ENCODE measurements at places on chromosomes 5 and 9.

- no peaks in the 10 kb centered on the region for H3K27me3 ChIP-seq
- no peaks in the 10 kb centered on the region for H3K4me1 ChIP-seq
- no peak overlapping the region for H3K4me3 ChIP-seq
- H3K36me3 ChIP-seq = no peaks in the 10 kb centered on the region
- ATAC-seq = no peak
- H3K27ac ChIP-seq = no peak overlapping the region
These were observed 70.3 kb upstream of the VCAN start for GRCh38 chr5:83401122-83401731.

DNA sequence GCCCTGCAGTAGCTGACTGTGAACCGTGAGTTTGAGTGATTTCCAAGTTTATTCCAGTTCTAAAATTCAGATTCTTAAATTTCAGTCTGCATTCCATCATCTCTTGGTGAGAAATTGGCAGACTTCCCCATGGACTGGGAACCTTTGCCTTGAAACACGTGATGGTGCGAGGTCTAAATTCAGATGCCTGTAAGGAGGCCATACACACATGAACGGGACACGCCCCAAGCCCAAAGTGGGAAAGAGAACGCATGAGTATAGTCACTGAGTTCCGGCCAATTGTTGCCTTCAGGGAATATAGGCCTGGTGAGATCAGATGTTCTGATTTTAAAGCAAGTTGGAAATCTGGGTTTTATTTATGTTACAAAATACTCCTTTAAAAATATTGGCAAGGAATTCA lies 1084.4 kb upstream of the WWC1 start:
- no peaks in the 10 kb centered on the region for H3K27me3 ChIP-seq
- no peak overlapping the region for H3K27ac ChIP-seq
- no peaks in the 10 kb centered on the region for H3K36me3 ChIP-seq
- no peak for ATAC-seq
- H3K4me1 ChIP-seq = no peaks in the 10 kb centered on the region

- no peak overlapping the region for H3K4me3 ChIP-seq
- peaks cover 11% of the 10 kb centered on the region for H3K27me3 ChIP-seq
- H3K4me1 ChIP-seq = no peaks in the 10 kb centered on the region
These were observed 96.6 kb downstream of the BRINP1 start for GRCh38 chr9:119272500-119273211.

GRCh38 chr9:121055642-121056143 lies 5.6 kb upstream of the C5 start:
- H3K4me3 ChIP-seq = no peak overlapping the region
- no peak for ATAC-seq
- H3K36me3 ChIP-seq = peaks cover 20% of the 10 kb centered on the region
- no peaks in the 10 kb centered on the region for H3K27me3 ChIP-seq
- H3K27ac ChIP-seq = no peak overlapping the region

- H3K36me3 ChIP-seq = no peaks in the 10 kb centered on the region
- no peaks in the 10 kb centered on the region for H3K27me3 ChIP-seq
- H3K4me3 ChIP-seq = no peak overlapping the region
These were observed 46.3 kb upstream of the CNTLN start for GRCh38 chr9:17088566-17088965.

GRCh38 chr9:16721972-16722371 lies 148.5 kb downstream of the BNC2 start:
- H3K4me3 ChIP-seq = no peak overlapping the region
- H3K27ac ChIP-seq = no peak overlapping the region
- peaks cover 9% of the 10 kb centered on the region for H3K27me3 ChIP-seq
- no peak for ATAC-seq
- H3K4me1 ChIP-seq = no peaks in the 10 kb centered on the region

DNA sequence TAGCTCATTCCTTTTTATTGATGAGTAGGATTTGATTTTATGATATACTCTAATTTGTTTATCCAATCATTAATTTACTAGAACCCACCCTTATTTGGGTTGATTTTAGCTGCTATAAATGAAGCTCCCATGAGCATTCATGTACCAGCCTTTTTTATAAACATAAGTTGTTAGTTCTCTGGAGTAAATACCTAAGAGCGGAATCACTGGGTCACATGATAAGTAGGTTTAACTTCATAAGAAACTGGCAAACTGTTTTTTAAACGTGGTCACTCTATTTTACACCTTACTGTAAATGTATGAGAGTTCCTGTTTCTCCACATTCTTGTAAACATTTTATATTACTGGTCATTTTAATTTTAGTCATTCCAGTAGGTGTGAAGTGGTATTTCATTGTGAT lies 364.6 kb downstream of the NPR3 start:
- H3K4me1 ChIP-seq = no peaks in the 10 kb centered on the region
- no peak overlapping the region for H3K27ac ChIP-seq
- H3K36me3 ChIP-seq = no peaks in the 10 kb centered on the region

DNA sequence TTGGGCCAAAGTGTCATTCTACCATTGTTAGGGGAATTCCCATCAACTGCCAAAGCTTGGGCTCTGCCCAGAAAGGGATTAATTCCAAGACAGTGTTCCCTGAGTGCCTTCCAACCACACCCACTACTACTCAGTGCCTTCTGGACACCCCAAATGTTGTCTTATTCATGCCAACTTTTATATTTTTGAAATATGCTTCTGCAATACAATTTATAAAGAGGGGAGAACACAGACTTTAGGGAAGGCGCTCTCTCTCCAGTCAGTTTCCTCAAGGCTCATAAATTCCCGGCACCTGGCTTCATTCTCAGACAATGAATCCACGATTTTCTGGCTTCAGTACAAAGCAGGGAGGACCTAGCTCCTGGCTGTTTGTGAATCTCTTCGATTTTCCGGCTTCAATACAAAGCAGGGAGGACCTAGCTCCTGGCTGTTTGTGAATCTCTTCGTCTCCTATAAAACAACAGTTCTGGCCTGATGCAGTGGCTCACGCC lies 120.1 kb upstream of the MYO10 start:
- no peak overlapping the region for H3K4me3 ChIP-seq
- no peaks in the 10 kb centered on the region for H3K27me3 ChIP-seq
- H3K27ac ChIP-seq = no peak overlapping the region
- H3K36me3 ChIP-seq = no peaks in the 10 kb centered on the region
- H3K4me1 ChIP-seq = no peaks in the 10 kb centered on the region
- ATAC-seq = no peak

DNA sequence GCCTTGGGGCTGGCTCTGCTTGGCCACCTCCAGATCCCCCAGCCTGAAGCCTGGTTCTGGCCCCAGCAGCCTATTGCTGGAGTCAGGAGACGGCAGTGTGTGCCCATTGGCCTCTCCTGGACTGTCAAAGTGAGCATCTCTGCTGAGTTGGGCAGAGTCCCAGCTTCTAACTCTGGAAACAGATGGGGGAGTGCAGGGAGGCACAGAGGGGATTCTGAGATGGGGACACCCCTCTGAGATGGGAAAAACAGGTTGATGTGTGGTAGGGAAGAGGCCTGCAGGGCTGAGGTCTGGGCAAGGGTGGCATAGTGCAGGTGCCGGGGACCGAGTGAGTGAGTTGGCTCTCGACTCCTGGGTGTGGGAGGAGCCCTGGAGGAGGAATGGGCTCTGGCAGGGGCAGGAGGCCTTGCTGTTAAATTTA lies 27.5 kb downstream of the PHF2 start:
- H3K4me1 ChIP-seq = peaks cover 52% of the 10 kb centered on the region
- no peak for ATAC-seq
- no peak overlapping the region for H3K27ac ChIP-seq
- H3K36me3 ChIP-seq = peaks cover 36% of the 10 kb centered on the region
- no peaks in the 10 kb centered on the region for H3K27me3 ChIP-seq
- no peak overlapping the region for H3K4me3 ChIP-seq

GRCh38 chr9:28707616-28708015 lies 1134.3 kb upstream of the C9orf72 start:
- H3K4me1 ChIP-seq = no peaks in the 10 kb centered on the region
- H3K36me3 ChIP-seq = no peaks in the 10 kb centered on the region
- no peak overlapping the region for H3K27ac ChIP-seq
- no peak overlapping the region for H3K4me3 ChIP-seq
- H3K27me3 ChIP-seq = no peaks in the 10 kb centered on the region
- ATAC-seq = no peak

DNA sequence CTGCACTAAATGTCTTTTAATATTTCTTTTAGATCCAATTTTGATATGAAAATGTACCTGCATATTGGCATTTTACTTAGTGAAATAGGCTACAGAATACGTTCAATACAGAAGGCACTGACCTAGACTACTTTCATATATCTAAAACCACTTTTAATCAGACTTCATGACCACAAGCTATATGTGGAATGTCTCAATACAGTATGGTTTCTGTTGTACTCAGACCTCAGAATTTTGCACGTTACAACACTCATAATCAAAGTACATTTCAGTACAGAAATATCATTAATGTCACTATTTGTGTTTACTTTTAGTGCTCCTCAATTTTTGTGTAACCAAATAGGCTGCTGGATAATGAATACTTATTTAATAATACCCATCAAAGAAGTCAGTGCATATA lies 74.8 kb downstream of the MEF2C start:
- H3K27me3 ChIP-seq = no peaks in the 10 kb centered on the region
- peaks cover 70% of the 10 kb centered on the region for H3K36me3 ChIP-seq
- peaks cover 63% of the 10 kb centered on the region for H3K4me1 ChIP-seq
- no peak for ATAC-seq
- no peak overlapping the region for H3K4me3 ChIP-seq

DNA sequence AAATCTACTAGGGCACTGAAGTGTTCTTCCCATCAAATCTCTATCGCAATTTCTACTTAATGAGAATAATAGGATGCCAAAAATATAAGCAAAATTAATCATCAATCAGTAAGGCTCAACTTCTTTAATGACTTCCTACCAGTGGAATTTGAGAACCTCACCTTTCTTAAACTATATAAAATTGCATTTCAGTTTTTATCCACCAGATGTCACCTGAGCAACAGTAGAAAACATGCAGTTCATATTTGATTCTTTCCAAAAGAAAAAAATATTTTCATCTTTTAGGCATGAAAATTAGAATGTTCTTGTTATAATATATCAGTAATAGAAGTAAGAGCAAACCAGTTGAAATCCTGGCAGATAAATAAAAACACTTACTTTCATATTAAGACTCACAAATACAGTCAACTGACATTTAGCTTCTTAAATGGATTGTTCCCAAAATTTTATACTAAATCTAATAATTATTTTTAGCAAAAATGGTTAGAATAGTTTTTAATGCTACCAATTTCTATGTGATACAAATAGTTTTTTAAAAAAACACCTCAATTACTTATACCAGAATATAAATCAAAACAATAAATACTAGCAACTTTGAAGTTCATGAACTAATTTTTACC lies 13.4 kb upstream of the CCDC112 start:
- H3K4me1 ChIP-seq = no peaks in the 10 kb centered on the region
- H3K27me3 ChIP-seq = no peaks in the 10 kb centered on the region
- no peak overlapping the region for H3K4me3 ChIP-seq
- no peak for ATAC-seq

DNA sequence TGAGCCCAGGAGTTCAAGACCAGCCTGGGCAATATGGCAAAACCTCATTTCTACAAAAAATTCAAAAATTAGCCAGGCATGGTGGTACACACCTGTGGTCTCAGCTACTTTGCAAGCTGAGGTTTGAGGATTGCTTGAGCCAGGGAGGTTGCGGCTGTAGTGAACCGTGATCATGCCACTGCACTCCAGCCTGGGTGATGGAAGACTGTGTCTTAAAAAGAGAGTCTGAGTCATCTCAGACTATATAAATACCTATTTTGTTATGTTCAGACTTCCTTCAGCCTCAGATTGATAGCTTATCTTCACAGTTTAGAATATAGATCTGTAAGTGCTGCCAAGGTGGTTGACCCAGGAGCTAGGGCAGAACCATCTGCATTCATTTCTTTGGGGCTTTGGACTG lies 1.6 kb upstream of the PAIP2 start:
- peaks cover 39% of the 10 kb centered on the region for H3K4me1 ChIP-seq
- H3K27ac ChIP-seq = no peak overlapping the region
- no peaks in the 10 kb centered on the region for H3K27me3 ChIP-seq
- no peak for ATAC-seq
- no peaks in the 10 kb centered on the region for H3K36me3 ChIP-seq

- no peaks in the 10 kb centered on the region for H3K36me3 ChIP-seq
- H3K27me3 ChIP-seq = peaks cover 32% of the 10 kb centered on the region
- H3K27ac ChIP-seq = no peak overlapping the region
- ATAC-seq = peak; percentile 63
These were observed 683 bp downstream of the DBN1 start for GRCh38 chr5:177472460-177473442.

GRCh38 chr5:75021219-75021618 lies 31.1 kb downstream of the GCNT4 start:
- H3K27me3 ChIP-seq = peaks cover 30% of the 10 kb centered on the region
- no peak overlapping the region for H3K4me3 ChIP-seq
- H3K36me3 ChIP-seq = no peaks in the 10 kb centered on the region
- no peaks in the 10 kb centered on the region for H3K4me1 ChIP-seq
- no peak for ATAC-seq
- H3K27ac ChIP-seq = no peak overlapping the region

GRCh38 chr5:151632524-151632923 lies 41.4 kb upstream of the FAT2 start:
- H3K4me3 ChIP-seq = no peak overlapping the region

- H3K36me3 ChIP-seq = no peaks in the 10 kb centered on the region
- no peaks in the 10 kb centered on the region for H3K27me3 ChIP-seq
- no peak for ATAC-seq
- peaks cover 4% of the 10 kb centered on the region for H3K4me1 ChIP-seq
- no peak overlapping the region for H3K27ac ChIP-seq
These were observed 149.2 kb downstream of the PBX3 start for GRCh38 chr9:125896404-125896803.

DNA sequence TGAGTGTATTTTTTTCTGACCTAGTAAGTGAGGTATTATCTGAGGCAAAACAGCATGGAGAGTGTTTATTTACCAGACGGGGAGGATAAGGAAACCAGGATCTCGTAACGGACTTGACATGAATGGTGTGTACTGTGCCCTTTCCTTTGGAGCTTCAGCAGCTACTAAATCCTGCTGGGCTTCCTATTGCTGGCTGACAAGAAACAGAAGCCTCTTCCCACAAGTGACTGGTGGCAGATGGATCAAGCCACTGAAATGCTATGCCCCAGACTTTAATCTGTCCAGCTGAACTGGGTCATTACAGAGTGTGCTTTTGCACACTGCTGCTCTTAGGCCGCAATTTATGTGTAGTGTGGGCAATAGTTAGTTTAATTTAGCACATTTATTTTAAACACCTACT lies 162.7 kb upstream of the MRPS30 start:
- no peak overlapping the region for H3K4me3 ChIP-seq
- H3K27ac ChIP-seq = no peak overlapping the region
- H3K4me1 ChIP-seq = no peaks in the 10 kb centered on the region
- no peak for ATAC-seq

Data from stimulated activated memory B cell treated with anti-CD40 and anti-IgM and Interleukin-4, amounts not matched to agents 10 μg/mL and 1 μg/mL and 100 μg/mL, for 72 hours (primary cell).